ENCODE measurements at places on chromosomes 7 and 10. TPM values are rescaled to one million over a fixed set of nuclear protein-coding genes. Genes with fewer than 3 reads are reported as not detected.

The CRYGN gene
- 3.9 TPM for total RNA-seq

The MYH16 gene
- total RNA-seq = not detected

The PRSS37 gene
- total RNA-seq = not detected

The ZNF804B gene
- not detected for total RNA-seq

The CNOT4 gene
- total RNA-seq = 42.9 TPM

The NCF1 gene
- total RNA-seq = 15.3 TPM

The AKR1C4 gene
- not detected for total RNA-seq

The FLNC gene
- 11.7 TPM for total RNA-seq

DNA sequence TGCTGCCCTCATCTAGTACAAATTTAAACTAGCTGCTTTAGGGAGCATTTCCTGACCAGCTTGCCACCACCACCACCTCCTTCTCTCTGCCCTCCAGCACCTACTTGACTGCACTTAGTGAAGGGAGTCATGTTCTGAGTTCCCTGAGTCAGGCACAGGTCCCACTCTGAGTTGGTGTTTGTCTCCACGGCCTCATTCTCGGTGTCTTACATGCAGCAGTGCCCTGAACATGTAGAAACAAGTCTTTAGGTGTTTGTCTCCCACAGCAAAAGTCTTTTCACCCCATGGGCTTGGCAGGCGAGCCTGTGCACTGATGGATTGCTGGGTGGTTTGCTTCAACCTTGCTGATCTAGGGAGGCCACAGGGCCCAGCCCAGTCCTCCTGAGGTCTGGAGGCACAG, 16.9 kb downstream of the TSPAN14 start:
- peak; percentile 30 for DNase-seq

GRCh38 chr10:103818765-103819374, 36.5 kb downstream of the SH3PXD2A start:
- DNase-seq = no peak

GRCh38 chr10:97701438-97702069, 12.0 kb upstream of the MARVELD1 start:
- no peak for DNase-seq

DNA sequence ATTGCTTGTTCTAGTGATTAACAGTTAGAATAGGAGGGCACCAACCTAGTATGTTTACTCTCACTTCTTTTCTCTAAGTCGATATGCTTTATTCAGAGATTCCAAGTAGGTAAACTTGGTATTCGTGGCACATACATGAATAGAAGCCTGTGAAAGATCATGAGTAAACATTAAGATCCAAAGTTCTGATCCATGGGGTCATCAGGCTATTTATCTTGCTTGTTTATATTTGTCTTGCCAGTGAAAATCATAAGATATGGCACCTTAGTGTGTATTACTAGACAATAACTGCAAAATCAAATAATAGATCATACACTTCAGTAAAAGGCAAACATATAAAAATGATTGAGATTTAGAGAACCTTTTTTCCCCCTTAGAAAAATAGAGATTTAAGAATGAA, 56.5 kb upstream of the LHFPL3 start:
- no peak for DNase-seq

GRCh38 chr7:124152859-124153692, 120.2 kb upstream of the TMEM229A start:
- DNase-seq = no peak

- no peak for DNase-seq
Observed at GRCh38 chr10:53477313-53477675, 704.7 kb upstream of the MBL2 start.

GRCh38 chr7:135950972-135951371, 26.2 kb downstream of the MTPN start:
- DNase-seq = no peak

GRCh38 chr7:98828368-98828767, 41.4 kb downstream of the TMEM130 start:
- no peak for DNase-seq

- DNase-seq = peak; percentile 23
Observed at GRCh38 chr7:155856656-155857055, 44.4 kb upstream of the SHH start.

GRCh38 chr10:130655313-130656186, 519.4 kb downstream of the GLRX3 start:
- DNase-seq = no peak

DNA sequence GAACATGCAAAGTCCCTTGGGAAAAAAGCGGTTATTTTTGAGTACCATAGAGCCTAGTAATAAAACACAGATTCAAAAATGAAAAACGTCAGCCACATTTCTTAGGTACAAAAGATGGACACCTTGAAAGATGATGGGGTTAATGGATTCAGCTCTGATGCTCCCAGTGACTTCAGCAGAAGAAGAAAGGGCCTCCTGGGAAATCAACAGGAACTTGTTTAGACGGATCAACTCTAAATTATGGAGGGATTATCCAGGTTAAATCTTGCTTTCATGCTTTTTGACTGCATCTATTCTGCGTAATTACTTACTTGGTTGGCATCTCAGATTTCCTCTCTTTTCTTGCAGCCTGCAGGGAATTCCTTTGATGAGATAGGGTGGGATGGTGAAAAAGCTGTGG, 82.5 kb downstream of the TMEM178B start:
- no peak for DNase-seq
